Spinal cord (tissue), 10 donors: ENCODE measurements at places on chromosomes 2 and 18. TPM values are rescaled to one million over a fixed set of nuclear protein-coding genes. Genes with fewer than 3 reads are reported as not detected.

GRCh38 chr2:162747021-162747420, 91.5 kb downstream of the KCNH7 start:
- H3K4me3 ChIP-seq, result no peak overlapping the region
- H3K36me3 ChIP-seq, result no peaks in the 10 kb centered on the region
- no peak for DNase-seq
- no peak overlapping the region for H3K27ac ChIP-seq
- no peaks in the 10 kb centered on the region for H3K27me3 ChIP-seq

GRCh38 chr2:101223814-101224231, 28.9 kb upstream of the CNOT11 start:
- no peak for DNase-seq
- no peak overlapping the region for H3K4me3 ChIP-seq
- H3K27me3 ChIP-seq, result no peaks in the 10 kb centered on the region
- H3K4me1 ChIP-seq, result no peaks in the 10 kb centered on the region
- no peaks in the 10 kb centered on the region for H3K36me3 ChIP-seq

- peaks cover under 1% of the 10 kb centered on the region for H3K4me1 ChIP-seq
- no peak overlapping the region for H3K27ac ChIP-seq
- no peak overlapping the region for H3K4me3 ChIP-seq
Observed at GRCh38 chr18:13186687-13187086, 31.9 kb upstream of the LDLRAD4 start.

DNA sequence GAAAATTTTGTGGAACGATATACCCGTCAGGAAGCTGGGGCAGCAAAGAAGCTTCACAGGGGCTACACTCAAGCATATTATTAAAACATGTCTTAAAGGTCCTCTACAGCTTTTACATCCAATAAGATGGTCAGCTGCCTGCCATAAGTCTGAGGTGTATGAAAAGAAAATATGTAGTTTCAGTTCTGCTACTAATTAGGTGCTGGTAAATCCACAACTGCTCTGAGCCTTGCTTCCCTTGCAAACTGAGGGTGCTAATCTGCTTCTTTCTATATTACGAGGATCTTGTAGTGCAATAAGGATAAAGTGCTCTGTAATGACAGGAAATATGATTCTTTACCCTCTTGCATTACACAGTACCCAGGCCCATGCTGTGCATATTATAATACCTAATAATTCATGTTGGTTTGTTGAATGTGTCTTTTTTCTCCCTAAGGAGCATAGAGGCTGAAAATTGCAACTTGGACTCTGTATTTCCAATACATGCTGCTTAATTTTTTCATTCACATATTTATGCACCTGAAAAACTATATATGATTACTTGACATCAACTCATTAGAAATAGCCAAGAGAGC, 14.5 kb upstream of the SLC8A1 start:
- H3K4me3 ChIP-seq, result no peak overlapping the region
- no peak for DNase-seq
- no peaks in the 10 kb centered on the region for H3K27me3 ChIP-seq
- no peak overlapping the region for H3K27ac ChIP-seq
- no peaks in the 10 kb centered on the region for H3K4me1 ChIP-seq

- no peak overlapping the region for H3K27ac ChIP-seq
- H3K27me3 ChIP-seq, result peaks cover 4% of the 10 kb centered on the region
- no peak for DNase-seq
- no peaks in the 10 kb centered on the region for H3K36me3 ChIP-seq
- peaks cover 44% of the 10 kb centered on the region for H3K4me1 ChIP-seq
Observed at GRCh38 chr2:109275120-109276012, 146.4 kb downstream of the SH3RF3 start.

Gene CNDP1
- total RNA-seq, result 2.4 TPM

GRCh38 chr2:238182362-238182761, 21.1 kb downstream of the ILKAP start:
- H3K27ac ChIP-seq, result no peak overlapping the region
- H3K4me1 ChIP-seq, result no peaks in the 10 kb centered on the region
- no peak for DNase-seq
- peaks cover 64% of the 10 kb centered on the region for H3K36me3 ChIP-seq
- no peaks in the 10 kb centered on the region for H3K27me3 ChIP-seq

DNA sequence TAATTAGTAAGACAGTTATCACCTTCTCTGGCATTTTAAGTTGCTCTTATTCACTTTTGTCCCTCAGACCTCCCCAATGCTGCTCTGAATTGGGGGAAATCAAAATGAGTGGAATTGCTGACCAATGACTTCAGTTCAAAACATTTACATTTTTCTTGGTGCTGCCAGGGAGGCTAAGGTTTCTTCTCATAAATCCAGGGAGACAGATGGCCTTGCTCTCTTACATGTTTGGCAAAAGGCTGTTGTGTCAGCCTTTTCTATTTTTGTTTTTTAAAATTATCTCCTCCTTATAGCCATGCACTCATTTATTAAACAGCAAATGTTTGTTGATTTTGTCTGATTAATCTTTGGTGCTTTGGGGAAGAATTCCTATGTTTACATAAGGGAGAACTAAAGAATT, 82.0 kb downstream of the GALNT13 start:
- no peaks in the 10 kb centered on the region for H3K36me3 ChIP-seq
- H3K27ac ChIP-seq, result no peak overlapping the region
- DNase-seq, result no peak
- H3K4me3 ChIP-seq, result no peak overlapping the region
- H3K4me1 ChIP-seq, result no peaks in the 10 kb centered on the region
